ENCODE measurements at places on chromosomes 2 and 18. TPM values are rescaled to one million over a fixed set of nuclear protein-coding genes. Genes with fewer than 3 reads are reported as not detected.

DNA sequence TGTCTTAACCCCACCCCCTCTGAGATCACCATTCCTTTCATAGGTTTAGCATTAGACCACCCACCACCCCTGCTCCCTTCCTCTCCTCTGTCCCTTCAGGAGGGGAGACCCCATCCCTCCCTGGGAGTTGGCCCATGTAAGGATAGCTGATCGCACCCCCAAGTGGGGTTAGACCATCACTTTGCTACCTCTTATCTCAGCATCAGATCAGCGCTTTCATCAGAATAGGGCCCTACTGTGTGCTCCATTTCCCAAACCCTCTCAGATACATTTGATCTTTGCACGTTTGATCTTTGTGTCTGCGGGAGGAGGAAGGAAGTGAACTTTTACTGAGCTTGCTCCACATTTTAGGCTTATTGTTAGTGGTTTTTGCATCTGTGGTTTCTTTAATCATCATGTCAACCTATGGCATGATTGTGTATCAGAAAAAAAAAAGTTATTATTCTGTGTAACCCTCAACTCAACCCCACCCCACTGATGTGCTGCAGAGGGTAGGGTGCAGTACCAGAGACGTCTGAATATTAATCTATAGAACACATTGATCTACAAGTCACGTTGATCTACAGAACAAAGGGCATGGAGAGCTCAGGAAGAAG lies 81.2 kb downstream of the PDCL3 start:
- no peak for DNase-seq

DNA sequence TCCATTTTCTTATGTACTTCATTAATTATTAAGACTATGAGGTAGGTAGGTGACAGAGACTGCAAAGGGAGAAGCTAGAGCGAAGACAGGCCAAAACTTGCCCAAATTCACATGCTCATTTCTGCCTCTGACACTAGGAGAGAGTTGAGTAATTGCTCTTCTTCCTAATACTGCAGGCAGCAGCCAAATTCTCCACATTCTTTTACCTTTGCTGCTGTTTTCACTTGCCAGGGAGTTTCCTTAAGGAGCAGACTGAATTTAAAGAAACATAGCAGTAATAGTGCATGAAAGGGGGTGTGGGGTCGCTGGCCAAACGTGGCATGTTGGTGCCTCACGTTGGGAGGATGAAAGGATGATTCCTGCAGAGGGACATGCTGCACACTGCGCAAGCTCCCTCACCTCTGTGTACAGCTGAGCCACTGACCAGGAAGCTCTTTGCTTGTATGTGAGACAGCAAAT lies 12.3 kb downstream of the CRIM1 start:
- no peak for DNase-seq

DNA sequence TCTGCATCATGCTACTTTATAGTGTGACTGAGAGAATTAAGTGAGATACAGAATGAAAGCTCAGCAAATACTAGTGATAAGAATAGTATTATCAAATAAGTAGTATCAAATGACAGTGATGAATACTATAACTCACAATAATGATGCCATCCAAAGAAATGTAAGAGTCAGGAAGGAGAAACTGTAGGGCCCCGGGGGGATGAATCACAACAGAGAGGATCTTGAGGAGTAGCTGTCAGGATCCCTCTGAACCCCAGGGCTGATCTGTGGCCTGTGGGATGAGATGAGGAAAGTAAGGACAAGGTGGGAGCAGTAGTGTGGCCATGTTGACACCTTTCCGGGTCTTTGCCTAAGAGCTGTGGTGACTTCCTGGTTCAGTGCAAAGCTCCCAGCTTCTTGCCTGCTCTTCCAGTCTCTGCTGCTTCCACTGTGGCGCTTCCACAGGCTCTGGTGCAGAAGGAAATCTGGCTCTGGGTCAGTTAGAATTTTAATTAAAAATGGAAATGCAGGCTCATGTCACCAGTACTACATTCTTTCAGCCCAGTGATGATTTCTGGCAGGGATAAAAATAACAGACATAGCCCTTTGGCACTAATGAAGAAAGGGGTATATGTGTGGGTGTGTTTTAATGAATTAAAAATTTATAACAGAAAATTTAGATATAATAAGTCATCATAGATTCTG lies 166.9 kb downstream of the MYO3B start:
- no peak for DNase-seq

- DNase-seq: no peak
Observed at GRCh38 chr2:48668992-48669391, 51.3 kb downstream of the GTF2A1L start.

DNA sequence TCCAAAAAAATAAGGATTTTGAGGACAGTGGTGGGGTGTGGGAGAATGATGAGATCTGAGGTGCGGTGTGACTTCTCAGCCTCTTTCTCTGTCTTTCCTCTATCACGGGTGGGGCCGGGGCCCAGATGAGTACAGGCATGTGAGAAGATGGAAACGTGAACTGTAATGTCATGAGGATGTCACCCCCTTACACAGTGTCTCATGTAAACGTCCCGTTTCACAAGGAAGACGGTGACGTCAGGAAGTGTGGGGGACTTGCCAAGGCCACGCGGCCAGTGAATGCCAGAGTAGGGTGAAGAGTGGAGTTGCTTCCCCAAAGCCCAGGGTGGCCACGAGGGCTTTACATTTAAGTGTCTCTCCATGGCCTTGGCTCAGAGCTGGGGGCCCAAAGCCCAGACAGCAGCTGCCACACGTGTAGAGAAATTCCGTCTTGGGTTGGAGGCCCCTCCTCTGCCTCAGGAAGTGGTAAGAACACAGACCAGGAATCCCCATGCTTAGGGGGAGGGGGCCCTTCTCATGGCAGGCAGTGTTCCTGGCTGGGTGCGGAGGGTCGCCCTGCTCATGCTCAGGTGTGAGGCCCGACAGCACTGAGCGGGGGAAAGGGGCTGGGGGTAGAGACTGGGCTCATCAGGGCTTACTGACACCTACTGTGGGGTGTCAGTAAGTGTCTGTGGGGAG lies 80.9 kb upstream of the SMAD7 start:
- no peak for DNase-seq

DNA sequence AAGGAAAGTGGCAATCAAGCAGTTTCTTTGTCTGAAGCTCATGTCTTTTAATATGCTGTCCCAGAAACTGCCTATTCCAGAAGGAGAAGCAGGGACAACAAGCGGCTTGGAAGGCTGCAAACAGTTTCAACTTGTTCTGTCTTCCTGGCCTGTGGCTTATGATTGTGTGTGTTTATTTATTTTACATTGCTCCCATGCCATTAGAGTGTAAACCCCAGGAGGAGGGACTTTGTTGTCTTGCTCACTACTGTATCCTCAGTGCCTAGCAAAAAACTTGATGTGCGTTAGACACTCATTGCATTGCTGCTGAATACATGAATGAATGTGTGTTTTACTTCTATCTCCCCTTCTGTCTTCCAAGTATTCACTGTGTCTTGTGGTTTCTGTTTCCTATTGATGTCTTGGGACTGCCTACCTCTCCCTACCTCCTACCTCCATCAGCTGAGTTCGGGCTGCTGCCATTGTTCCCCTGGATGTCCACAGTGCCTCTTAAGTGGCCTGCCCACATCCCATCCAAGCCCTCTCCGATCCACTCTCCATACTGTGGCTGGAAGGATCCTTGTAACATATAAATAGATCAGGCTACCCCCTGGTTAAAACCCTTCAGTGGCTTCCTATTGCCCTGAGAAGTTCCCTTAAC lies 261.4 kb downstream of the DYSF start:
- DNase-seq: no peak

DNA sequence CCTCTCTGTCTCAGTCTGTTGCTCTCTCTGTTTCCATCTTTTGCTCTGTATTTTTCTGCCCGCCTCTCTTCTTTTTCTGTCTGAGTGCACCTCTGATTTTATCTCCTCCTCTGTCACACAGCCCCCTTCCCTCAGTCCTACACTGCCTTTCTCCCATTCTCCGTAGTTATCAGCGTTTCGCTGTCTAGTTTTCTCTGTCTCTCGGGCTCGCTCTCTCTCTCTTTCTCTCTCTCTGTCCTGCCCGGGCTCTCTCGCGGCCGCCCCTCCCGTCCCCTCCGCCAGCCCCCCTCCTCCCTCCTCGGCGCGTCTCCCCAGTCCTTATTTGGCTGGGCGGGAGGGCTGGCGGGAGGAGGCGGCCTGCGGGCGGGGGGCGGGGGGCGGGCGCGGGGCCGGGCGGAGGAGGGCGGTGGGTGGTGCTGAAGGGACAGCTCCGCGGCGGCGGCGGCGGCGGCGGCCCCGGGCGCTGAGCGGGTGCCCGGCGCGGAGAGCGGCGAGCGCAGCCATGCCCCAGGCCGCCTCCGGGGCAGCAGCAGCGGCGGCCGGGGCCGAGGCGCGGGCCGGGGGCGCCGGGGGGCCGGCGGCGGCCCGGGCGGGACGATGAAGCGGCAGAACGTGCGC lies at the start of gene KCNK3:
TSS of gene KCNK3 (plus strand) at position 444 of the 618 bp plus-strand sequence. CDS start at position 598, 154 bp downstream.
- DNase-seq: peak; percentile 52

GRCh38 chr18:4017480-4017879 lies 437.6 kb downstream of the DLGAP1 start:
- no peak for DNase-seq

- DNase-seq: peak; percentile 57
Observed at GRCh38 chr2:217950401-217950871, 52.4 kb downstream of the TNS1 start.

GRCh38 chr18:78932281-78932680 lies 47.3 kb upstream of the SALL3 start:
- no peak for DNase-seq

- peak; percentile 8 for DNase-seq
Observed at GRCh38 chr2:230908092-230908594, 16.9 kb downstream of the GPR55 start.

- no peak for DNase-seq
Observed at GRCh38 chr18:60667016-60667415, 294.4 kb upstream of the MC4R start.

The RAMP1 gene
- 36.6 TPM for total RNA-seq

The CYP27A1 gene
- total RNA-seq: 22.0 TPM

The SCG2 gene
- total RNA-seq: 3.4 TPM

The MAP3K19 gene
- total RNA-seq: not detected

The C2orf74 gene
- total RNA-seq: 18.5 TPM

The GULP1 gene
- 41.8 TPM for total RNA-seq

The CYP27C1 gene
- total RNA-seq: 0.15 TPM

The PKDCC gene
- total RNA-seq: 345 TPM

The HTR2B gene
- total RNA-seq: 1.2 TPM
